Upper lobe of left lung (tissue), 6 donors: ENCODE measurements at places on chromosomes 13 and 19.
A peak's percentile ranks its signal among the peaks of the same experiment; 100 is the strongest.

GRCh38 chr13:38990693-38991092, at the start of gene STOML3:
STOML3 (minus strand) TSS chr13:38990831; CDS start chr13:38990721, 110 bp downstream.
- no peaks in the 10 kb centered on the region for H3K4me1 ChIP-seq
- H3K27ac ChIP-seq, result no peak within 1 kb of the TSS
- H3K4me3 ChIP-seq, result no peak within 1 kb of the TSS
- DNase-seq, result no peak
- no peaks in the 10 kb centered on the region for H3K27me3 ChIP-seq

- no peak overlapping the region for H3K4me3 ChIP-seq
- no peaks in the 10 kb centered on the region for H3K4me1 ChIP-seq
- no peak overlapping the region for H3K27ac ChIP-seq
- H3K36me3 ChIP-seq, result no peaks in the 10 kb centered on the region
- no peaks in the 10 kb centered on the region for H3K27me3 ChIP-seq
These were observed 22.8 kb upstream of the CCNE1 start for GRCh38 chr19:29789007-29789406.

- peaks cover 11% of the 10 kb centered on the region for H3K4me1 ChIP-seq
- H3K27ac ChIP-seq, result no peak overlapping the region
- DNase-seq, result no peak
- H3K4me3 ChIP-seq, result no peak overlapping the region
- peaks cover 19% of the 10 kb centered on the region for H3K27me3 ChIP-seq
- H3K36me3 ChIP-seq, result no peaks in the 10 kb centered on the region
These were observed 2.9 kb downstream of the TUBB4A start for GRCh38 chr19:6499052-6499790.

GRCh38 chr19:7871437-7872305, 2.5 kb downstream of the PRR36 start:
- H3K4me1 ChIP-seq, result peaks cover 67% of the 10 kb centered on the region
- H3K27me3 ChIP-seq, result peaks cover 4% of the 10 kb centered on the region
- peak; percentile 97 for DNase-seq
- H3K4me3 ChIP-seq, result no peak overlapping the region
- H3K27ac ChIP-seq, result peak overlapping the region; percentile 24

- H3K4me3 ChIP-seq, result no peak overlapping the region
- no peaks in the 10 kb centered on the region for H3K4me1 ChIP-seq
- no peak overlapping the region for H3K27ac ChIP-seq
- no peak for DNase-seq
- no peaks in the 10 kb centered on the region for H3K36me3 ChIP-seq
These were observed 182.5 kb downstream of the POU4F1 start for GRCh38 chr13:78420814-78421213.
